GM03348 (cell line): ENCODE measurements at places on chromosomes 4 and X.
A peak's percentile ranks its signal among the peaks of the same experiment; 100 is the strongest.

- no peak for DNase-seq
These were observed 4.3 kb upstream of the CCNQ start for GRCh38 chrX:153603131-153603656.

DNA sequence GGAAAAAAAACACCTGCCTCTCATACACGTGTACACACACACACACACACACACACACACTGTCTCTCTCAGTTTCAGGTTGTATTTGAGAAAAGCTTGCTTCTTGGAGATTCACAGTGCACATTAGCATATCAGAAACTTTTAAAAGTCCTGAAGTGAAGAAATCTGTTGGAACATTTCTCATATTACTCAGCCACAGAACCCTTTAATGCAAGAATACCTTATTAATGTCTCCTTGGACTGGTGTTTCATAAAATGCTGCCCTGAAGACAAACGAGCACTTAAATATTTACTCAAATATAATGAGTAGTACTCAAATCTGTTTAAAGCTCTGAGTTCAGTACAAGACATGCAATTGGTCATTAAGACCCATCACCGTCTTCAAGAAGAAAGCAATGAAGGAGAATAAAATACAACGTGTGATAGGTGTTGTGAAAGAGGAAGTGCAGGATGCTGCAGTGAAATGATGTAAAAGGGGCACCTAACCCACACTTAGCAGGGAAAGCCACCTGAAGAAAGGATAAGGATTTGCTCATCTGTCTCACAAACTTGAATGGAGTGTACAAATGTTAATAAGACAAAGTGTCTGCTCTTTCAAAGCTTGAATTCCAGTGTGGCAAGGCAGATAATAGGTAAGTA lies 57.0 kb downstream of the DCLK2 start:
- no peak for DNase-seq

- DNase-seq: no peak
These were observed 434.9 kb downstream of the PDGFC start for GRCh38 chr4:156536661-156537060.

DNA sequence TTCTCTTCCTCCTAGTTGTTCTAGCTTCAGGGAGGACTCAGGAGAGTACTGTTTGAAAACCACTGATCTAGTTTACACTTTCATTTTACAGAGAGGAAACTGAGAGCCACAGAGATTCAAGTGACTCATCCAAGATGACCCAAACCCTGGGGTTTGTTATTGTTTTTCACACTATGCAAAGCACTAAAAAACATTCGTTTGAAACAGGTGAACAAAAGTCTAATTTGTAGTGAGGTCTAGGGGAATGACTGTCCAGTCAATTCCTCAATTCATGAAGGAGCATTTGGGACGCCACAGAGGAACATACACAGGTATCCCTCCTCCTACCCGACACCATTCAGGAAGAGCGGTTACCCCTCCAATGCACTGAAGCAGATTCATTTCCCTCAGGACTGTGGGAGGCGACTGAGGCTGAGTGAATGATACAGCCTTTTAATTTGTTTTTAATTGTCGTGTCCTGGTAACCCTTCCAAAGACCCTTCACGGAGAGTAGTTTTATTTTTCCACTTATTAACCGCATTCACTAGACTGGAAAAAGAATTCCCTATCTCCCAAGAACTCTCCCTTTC lies 30.3 kb downstream of the TLR10 start:
- peak; percentile 17 for DNase-seq

DNA sequence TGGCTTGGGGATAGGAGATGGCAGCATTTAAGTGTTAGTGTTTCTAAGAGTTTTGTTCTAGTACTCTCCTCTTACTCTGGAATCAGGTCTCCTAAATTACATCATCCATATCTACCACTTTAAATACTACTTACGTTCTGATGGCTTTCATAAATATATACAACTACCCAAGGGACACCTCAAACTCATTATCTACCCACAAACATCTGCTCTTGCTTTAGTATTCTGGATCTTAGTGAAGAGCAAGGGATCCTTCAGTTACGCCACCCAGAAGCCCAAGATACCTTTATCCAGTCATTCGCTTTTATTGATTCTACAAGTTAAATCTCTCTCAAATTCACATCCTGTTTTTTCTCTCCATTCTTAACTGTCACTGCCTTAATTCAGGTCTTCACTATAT lies 7.0 kb downstream of the NUP54 start:
- no peak for DNase-seq

- DNase-seq: no peak
These were observed 24.1 kb upstream of the COQ2 start for GRCh38 chr4:83308672-83309071.

- DNase-seq: peak; percentile 47
These were observed at the start of gene DKK2 for GRCh38 chr4:107035819-107036583. DKK2 (minus strand) TSS chr4:107036313; CDS start chr4:107035591, 722 bp downstream.

DNA sequence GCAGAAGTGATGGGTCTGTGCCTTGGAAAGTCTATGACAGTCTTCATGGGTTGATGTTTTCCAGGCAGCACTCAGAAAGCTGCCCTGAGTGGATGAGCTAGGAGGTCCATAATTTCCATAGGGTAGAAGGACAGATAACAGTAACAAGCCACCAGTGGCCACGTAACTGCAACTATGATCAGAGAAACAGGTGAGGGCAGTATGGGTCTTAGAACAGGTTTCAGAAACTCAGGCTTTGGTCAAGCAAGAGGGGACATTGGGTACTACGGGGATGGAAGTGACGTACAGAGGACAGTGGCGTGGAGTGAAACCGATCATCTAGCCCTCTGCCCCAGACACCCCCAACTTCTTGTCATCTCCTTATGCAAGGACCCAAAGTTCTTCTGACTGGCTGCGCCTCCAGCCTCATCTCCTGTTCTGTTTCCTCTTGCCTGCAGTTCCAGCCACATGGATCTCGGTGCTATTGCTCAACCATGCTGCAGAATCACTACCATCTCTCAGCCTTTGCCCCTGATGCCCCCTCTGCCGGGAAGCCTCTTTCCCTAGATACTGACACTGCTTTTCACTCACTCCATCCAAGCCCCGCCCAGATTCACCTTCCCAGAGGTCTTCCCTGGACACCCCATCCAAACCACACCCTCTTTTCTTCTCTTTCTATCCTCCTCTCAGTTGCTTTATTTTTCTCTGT lies 123.4 kb downstream of the MFAP3L start:
- DNase-seq: no peak

- DNase-seq: peak; percentile 40
These were observed 14.7 kb upstream of the PDE6B start for GRCh38 chr4:610411-611261.

DNA sequence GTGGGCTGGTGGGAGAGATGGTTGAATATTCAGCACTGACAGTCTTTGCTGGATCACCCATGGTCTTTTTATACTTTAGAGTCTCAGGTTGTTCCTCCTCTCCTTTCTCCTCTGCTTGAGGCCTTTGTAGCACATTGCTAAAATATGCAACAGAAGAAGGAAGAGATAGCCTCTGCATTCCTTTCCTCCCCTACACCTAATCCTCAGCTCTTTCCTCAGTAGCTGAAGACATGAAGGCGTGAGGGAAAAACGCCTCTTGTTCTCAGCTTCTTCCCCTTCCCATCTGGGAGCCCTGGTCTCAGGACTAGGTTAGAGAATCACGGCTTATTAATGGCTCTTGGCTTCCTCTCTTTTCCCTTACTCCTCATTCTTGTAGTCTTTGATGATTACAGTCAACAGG lies 76.8 kb downstream of the RNF150 start:
- DNase-seq: no peak

GRCh38 chr4:121679951-121680350 lies 16.8 kb downstream of the ANXA5 start:
- no peak for DNase-seq

GRCh38 chr4:24933684-24934275 lies 20.9 kb upstream of the CCDC149 start:
- no peak for DNase-seq

DNA sequence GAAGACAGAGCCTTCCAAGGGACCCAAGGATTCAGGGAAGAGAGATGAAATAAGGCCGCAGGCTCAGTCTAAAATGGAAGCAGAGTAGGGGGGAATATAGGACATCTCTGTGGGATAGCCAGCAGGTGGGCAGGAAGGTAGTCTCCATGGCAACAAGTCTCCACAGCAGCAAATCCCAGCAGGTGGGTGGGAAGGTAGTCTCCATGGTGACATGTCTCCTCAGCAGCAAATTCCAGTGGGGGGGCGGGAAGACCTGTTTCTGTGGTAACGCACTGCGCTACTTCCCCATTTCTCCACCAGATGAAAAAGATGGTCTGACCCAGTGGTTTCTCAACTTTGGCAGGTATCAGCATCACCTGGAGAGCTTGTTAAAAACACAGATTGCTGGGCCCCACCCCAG lies 18.3 kb downstream of the NLGN3 start:
- DNase-seq: no peak

GRCh38 chrX:63930140-63930539 lies 145.1 kb upstream of the ARHGEF9 start:
- peak; percentile 34 for DNase-seq

DNA sequence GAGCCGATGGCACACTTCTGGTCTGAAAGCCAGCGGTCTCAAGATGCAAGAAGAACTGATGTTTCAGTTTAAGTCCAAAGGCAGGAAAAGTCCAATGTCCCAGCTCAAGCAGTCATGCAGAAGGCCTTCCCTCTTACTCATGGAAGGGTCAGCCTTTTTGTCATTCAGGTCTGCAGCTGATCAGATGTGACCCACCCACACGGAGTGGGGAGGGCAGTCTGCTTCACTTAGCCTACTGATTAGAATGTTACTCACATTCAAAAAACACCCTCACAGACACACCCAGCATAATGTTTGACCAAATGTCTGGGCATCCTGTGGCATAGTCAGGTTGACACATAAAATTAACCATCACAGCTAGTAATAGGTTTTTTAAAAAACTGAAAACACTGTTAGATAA lies 6.6 kb downstream of the HCCS start:
- DNase-seq: no peak

- DNase-seq: no peak
These were observed 1388.0 kb upstream of the TENM3 start for GRCh38 chr4:180855184-180855583.

GRCh38 chrX:143998261-143998660 lies 114.4 kb downstream of the UBE2NL start:
- DNase-seq: no peak

DNA sequence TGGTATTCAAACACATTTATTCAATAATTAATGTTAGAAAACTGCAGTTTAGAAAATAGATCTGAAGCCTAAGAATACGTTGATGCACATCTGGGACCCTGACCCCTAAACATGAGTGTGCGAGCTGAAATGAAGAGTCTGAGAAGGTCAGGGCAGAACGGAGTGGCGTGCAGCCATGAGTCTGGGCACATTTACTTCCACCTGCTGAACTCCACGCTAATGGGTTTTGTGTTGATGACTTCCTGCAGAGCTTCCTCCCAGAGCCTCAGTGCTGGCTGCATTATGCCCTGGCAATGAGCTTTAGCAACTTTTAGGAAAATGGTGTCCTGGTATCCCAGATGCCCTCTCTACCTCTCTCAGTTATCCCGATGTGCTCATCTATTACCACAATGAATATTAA lies 53.1 kb downstream of the FAM114A1 start:
- no peak for DNase-seq

DNA sequence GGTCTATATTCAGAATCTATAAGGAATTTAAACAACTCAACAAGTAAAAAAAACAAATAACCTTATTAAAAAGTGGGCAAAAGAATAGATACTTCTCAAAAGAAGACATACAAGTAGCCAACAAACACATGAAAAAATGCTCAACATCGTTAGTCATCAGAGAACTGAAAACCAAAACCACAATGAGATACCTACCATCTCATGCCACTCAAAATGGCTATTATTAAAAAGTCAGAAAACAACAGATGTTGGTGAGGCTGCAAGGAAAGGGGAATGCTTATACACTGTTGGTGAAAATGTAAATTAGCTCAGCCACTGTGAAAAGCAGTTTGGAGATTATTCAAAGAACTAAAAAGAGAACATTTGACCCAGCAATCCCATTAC lies 201.6 kb downstream of the QDPR start:
- no peak for DNase-seq

GRCh38 chr4:106907216-106907615 lies 128.9 kb downstream of the DKK2 start:
- no peak for DNase-seq

GRCh38 chr4:85748654-85749053 lies 273.7 kb downstream of the ARHGAP24 start:
- no peak for DNase-seq

DNA sequence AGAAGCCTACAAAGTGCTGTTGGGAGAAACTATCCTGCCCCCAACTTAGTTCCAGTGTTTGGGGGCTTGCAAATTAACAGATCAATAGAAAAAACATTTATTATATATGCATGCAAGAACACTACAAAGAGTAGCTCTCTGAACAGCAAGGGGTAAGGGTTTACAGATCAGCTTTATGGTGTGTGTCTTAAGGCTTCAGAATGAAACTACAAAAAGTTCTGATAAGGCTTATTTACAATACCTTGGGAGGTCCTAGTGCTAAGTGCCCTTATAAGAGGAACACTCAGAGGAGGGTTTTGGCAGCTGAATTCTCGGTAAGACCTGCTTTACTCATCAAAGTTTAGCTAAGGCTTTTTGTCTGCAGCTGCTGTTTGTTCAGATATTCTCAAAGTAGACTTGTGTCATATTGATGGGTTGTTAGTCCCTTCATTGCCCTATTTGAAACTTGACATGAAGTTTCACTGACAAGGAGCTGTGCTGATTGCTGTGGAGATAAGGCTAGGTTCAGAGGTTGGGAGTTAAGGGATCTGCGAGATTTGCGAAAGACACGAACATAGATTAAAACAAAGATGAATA lies 7.7 kb downstream of the ERVMER34-1 start:
- no peak for DNase-seq

DNA sequence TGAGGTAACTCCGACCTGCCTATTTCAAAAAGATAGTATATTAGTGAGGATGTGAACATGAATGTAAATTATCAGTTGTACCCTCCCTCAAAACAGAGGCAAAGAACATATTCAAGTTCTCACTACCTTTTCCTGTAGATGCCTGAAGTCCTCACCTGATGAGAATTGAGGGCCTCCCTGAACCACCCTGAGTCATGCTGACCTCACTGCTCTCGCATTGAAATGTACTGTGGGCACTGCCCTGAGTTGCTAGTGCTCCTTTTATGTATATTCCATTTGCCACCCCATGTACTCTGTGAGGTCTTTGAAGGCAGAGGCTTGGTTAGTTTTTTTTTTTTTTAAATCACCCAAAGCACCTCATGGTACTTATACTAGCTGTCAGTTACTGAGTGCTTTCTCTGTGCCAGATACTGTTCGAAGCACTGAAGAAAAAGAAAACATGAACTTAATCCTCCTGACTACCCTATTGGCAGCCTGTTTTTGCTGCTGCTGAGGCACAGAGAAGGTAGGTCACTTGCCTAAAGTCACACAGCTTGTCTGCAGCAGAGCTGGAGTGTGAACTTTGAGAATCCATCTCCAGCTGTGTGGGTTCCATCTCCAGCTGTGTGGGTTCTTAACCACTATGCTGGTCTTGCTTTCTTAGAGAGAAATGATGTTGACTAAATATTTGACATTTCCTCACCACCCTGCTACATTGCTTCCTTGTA lies 253.1 kb upstream of the GPC4 start:
- no peak for DNase-seq

DNA sequence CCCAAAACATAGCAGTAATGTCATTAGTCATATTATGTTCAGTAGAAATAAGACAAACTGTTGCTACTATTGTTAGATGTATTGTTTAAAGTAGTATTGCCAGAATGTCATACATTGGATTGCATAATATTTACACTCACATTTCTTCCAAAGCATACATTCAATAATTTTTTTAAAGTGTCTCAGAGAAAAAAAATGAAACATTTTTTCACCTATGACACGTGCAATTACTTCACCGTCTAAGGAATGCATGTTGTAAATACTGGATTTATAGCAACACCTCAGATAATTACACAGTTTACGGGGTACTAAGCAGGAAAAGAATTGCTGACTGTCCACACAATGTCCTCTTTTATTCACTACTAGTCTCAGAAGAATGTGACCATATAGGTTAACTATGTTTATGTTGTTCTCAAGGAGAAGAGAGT lies 162.1 kb downstream of the PCDH18 start:
- peak; percentile 35 for DNase-seq
